NT2/D1 (cell line): ENCODE measurements at places on chromosomes 4 and X.

- DNase-seq = no peak
Observed at GRCh38 chr4:183858011-183858615, 47.0 kb upstream of the STOX2 start.

DNA sequence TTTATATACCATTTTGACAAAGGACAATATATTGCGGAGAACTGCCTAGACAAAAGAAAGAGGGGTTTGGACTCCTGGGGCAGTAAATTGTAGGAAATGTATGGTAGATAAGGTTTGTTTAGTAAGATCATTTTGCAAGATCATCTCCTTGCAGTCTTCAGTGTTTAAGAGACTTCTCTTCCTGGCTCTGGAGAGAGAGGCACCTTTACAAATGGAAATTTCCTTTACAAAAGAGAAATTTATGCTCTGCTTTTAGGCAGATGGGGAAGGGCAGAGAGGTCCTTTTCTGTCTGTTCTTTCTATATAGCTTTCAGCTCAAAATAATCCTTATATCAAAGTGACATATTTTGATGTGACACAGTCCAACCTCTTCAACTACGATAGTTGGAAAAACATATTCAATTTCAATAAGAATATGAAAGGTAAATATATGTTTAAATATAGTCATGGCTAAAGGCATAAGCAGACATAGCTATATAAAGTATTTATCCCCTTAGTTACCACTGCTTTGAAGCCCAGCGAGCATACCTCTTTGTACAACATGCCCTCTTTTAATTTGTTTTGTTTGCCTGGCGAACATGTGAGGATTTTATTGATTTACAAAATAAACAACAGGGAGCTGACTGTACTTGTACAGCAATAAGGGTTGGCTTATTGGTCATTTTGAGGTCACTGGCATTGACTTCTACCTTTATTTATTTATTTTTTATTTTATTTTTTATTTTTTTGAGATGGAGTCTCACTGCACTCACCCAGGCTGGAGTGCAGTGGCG lies 65.2 kb downstream of the TRIM2 start:
- no peak for DNase-seq

DNA sequence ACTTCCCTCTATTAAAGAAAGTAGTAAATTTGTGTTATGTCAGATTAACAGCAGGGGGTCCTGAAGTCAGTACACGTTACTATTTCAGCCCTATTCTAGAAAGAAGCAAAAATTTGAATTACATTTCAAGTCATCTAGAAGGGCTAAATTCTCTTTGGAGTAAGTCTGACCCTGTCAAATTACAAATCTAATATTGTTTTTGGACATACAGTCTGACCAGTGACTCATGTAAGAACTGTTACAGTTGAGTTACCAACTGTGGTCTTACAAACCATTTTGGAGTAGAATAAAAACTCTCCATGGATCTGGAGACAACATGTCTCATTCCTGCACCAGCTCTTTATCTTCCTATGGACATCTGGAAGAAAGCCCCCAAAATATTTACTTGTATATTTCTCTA lies 36.0 kb upstream of the GYPA start:
- DNase-seq = no peak

- no peak for DNase-seq
Observed at GRCh38 chr4:153000076-153000420, 63.9 kb downstream of the FHDC1 start.

DNA sequence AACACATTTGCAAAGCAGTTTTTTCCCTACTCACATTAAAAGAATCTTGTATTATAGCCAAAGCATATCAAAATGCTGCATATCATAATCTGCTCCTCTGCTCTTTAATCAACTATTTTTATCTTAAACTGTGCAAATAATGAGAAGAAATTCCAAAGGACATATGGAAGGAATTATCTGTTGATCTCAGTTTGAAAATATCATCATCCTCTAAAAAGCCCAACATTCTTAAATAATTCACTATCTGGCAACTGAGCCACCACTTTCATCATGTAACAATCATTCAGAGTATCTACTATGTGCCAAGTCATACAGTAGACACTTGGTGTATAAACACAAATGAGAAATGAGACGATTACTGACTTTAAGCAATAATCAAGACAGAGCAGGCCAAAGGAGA lies 63.0 kb downstream of the PRSS12 start:
- no peak for DNase-seq

DNA sequence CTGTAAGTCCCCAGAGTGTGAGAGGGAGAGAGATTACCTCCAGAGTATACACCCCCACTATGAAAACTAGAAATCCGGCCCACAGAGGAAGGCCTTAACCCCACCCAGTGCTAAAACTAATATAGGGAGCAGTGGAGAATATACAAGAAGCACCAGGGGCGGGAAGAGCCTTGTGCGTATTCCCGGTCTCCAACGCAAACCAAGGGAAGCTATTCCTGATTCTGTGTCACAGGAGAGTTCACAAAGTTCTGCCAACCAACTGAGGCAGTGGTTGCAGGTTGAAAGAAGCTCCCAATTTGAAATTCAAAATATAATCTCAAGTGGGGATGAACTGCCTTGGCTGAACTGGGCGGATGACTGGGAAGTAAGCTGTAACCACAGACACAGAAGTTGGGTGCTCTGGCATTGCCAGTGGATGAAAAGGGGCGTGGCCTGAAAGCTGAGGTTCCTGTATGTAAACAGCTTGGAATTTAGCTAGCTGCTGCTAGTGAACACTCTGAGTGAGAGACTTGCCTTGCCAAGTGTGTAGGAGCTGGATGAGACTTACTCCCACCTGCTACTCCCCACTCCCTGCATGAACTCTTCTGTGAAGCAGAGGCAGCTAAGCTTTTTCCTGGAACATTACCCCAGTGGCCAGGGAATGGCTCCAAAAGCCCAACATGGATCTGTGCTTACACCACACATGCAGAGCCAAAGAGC lies 32.7 kb downstream of the ELF2 start:
- no peak for DNase-seq

DNA sequence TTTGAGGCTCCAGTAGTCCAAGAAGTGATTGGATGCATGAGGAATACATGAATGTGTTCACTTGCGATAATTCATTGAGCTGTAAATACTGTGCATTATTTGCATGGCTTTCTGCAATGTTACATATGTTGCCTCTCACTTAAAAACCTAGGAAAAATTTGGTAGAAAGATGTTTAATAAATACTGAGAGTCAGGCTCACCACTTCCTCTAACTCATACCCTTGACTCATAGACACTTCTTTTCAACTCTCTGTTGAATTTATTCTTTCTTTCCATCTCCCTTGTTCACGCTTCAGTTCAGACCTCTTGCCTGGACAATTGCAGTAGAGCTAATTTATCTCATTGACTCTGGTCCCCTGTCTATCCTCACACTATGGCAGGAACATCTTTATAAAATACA lies 35.8 kb upstream of the LEF1 start:
- DNase-seq = no peak

- no peak for DNase-seq
Observed at GRCh38 chr4:87132035-87132434, 88.4 kb downstream of the KLHL8 start.

DNA sequence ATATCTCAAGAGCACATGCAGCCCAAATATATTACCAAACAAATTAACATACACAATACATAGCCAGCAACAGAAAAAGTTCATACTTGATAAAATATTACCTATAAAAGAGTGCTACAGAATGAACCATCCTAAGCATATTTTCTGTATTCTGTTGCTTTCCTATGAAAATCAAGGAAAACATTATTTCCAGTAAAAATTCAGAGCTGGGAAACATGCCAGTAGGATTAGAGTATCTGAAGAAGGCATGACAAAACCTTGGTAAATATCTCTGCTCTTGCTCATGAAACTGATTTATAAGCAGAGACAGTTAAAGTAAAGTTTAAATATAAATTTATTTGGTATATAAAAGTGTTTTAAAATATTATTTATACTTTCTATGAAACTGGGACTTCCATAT lies 599.7 kb downstream of the ARAP2 start:
- DNase-seq = no peak

- DNase-seq = no peak
Observed at GRCh38 chrX:107709266-107709806, 66.3 kb downstream of the TSC22D3 start.

DNA sequence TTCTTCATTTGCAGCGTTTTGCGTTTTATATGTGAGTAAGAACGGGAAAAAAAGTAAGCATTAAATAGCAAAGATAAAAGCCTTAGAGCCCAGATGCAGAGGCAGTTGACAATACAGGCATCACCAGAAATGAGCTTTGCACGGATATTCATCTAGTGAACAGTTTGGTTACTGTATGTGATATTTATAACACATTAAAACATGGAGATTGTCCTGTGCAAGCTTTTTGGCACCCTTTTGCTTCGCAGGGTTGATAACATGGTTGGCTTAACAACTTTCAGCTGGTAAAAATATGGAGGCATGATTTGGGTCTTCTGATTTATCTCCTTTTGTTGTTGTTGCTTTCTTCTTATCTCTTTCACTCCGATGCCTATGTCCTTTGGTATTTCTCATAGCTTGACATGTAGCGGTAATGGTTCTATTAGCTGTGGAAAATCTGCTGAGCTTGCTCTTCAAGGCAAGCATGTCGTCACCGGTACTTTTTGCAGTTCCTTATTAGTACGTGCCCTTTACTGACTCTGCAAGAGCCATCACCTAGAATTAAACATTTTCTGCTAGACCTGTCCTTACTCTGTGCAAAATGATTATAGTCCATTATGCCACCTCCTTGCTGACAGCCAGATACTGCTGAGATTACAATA lies 102.9 kb downstream of the PCDH7 start:
- DNase-seq = no peak

- DNase-seq = no peak
Observed at GRCh38 chr4:15031993-15032675, 29.9 kb downstream of the CPEB2 start.

GRCh38 chrX:70452143-70452733 lies 7.6 kb downstream of the DLG3 start:
- no peak for DNase-seq

- DNase-seq = no peak
Observed at GRCh38 chrX:110442635-110443034, 84.0 kb downstream of the RTL9 start.

DNA sequence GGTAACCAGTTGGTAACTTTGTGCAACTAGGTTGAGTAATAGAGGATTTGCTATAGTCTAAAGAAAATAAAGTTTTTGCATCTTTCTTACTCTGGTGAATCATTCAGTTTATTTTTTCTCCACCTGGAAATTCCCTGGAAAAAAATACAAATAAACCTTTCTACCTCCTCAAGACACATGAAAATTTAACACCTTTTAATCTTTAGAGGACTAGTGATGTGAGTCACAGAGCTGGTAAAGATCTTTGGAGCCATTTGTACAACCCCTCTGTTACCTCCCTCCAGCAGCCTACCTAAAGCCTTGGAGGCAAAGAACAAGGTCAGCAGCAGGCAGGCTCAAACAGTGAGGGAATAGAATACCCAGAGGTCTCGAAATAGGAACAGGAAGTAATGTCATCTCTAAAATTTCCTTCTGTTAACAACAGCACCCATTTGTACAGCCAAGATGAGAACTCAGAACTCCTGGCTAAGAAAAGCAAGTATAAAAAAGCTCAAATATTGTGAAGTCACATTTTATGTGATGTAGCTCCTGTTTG lies 10.2 kb upstream of the MAOB start:
- DNase-seq = no peak

GRCh38 chrX:107482046-107482445 lies 32.6 kb downstream of the FRMPD3 start:
- no peak for DNase-seq

DNA sequence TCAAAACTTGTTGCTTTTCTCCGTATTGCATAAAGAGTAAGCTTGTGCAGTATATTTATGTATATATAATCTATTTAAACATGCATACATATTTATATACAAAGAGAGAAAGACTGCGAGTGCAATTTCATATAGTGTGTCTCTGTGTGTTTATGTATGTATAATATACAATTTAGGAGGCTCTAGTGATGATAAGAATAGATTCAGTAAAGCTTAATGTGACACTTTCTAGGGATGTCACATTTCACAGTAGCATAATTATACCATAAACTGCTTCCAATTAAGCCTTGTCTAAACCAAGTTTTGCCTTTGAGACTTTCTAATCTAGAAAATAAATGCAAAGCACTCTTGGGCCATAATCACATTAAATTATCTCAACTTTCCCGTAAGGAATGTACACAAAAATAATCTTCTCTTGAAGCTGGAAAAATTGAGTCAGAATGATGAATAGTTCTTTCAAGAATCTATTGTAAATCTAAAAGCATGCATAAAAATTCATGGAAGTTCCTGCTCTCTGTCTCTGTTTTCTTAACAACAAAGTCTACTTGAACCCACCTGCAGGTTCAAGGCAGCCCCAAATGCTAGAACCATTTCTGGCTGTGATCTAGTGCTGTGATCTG lies 114.1 kb upstream of the NPY2R start:
- no peak for DNase-seq

DNA sequence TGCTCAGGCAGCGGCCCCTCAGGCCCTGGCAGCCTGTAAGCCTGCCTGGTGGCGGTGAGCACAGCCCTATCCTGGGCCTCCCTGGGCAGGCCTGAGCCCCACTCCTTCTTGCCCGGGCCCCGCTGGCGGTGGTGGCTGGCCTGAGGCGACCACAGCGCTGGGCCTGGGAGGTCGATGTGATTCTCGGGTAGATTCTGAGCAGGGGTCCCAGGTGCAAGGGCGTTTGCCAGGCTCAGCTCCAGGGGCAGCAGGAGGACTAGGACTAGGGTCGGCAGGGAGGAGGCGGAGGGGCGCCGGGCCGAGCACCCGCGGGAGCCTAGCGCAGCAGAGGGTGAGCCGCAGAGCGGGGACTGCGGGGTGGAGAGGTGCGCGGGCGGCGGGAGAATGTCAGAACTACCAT lies 17.0 kb downstream of the FAM9A start:
- DNase-seq = no peak

- DNase-seq = no peak
Observed at GRCh38 chr4:155822572-155822971, 43.5 kb downstream of the ASIC5 start.

DNA sequence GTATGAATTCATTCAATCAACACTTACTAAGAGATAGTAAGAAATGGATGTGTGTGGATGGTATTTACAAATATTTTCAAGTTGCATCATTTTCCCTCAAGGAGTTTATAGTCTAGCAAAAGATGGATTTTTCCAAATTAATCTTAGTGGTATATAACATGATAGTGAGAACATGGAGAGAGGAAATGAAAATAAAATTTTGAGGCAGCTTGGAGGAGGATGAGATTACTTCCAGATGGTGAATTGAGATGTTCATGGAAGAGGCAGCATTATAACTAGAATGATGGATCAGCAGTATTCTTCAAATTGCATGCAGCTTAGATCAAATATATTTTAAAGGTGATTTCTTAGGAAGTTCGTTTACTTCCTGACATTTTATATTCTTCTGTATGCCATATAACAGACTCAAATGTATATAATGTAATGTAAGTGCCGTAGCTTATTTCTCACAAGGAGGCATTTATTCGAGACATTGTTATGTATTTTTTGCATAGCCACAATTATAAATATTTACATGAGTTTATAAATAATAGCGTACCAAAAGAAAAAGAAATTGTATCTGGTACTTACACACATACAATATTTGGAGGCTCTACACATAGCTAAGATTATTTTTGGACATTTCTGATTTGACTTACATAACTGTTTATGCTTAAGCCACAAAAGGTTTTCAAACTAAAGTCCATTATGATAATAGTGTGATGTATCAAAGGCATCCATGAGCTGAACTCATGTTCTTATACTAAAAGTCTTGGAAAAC lies 439.4 kb downstream of the SPRY1 start:
- no peak for DNase-seq
